SJSA1 (cell line): ENCODE measurements at places on chromosomes 6 and 20. TPM values are rescaled to one million over a fixed set of nuclear protein-coding genes. Genes with fewer than 3 reads are reported as not detected.
A peak's percentile ranks its signal among the peaks of the same experiment; 100 is the strongest.

Gene DUSP15
- total RNA-seq = 1.5 and 3.4 TPM in 2 replicates

Gene SLC22A16
- total RNA-seq = not detected in 2 replicates

Gene SLC22A7
- total RNA-seq = not detected in 2 replicates

- DNase-seq = no peak
Measured at GRCh38 chr6:150857945-150858308, 7.6 kb upstream of the MTHFD1L start.

GRCh38 chr20:41587956-41588355, 30.2 kb downstream of the CHD6 start:
- DNase-seq = no peak

- no peak for DNase-seq
Measured at GRCh38 chr6:28980137-28980851, 24.8 kb downstream of the ZNF311 start.

GRCh38 chr20:23222531-23223200, 127.9 kb upstream of the NXT1 start:
- DNase-seq = no peak

DNA sequence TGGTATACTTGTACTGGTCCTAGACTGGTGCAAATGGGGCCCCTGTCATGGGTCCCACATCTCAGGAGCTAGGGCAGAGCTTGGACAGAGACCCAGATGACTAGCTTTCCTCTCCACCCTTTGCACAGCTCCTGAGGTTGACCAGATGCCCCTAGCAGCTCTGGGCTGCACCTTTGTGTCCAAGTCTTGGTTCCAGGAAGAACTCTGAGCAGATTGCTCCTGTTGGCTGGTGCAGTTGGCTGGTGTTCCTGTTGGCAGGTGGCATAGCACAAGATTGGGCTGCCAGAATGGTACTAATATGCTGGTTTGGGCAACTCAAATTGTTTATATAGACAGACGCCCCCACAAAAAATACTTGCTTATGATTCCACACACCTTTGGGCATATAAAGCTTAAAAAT, 89.4 kb upstream of the EZR start:
- no peak for DNase-seq

DNA sequence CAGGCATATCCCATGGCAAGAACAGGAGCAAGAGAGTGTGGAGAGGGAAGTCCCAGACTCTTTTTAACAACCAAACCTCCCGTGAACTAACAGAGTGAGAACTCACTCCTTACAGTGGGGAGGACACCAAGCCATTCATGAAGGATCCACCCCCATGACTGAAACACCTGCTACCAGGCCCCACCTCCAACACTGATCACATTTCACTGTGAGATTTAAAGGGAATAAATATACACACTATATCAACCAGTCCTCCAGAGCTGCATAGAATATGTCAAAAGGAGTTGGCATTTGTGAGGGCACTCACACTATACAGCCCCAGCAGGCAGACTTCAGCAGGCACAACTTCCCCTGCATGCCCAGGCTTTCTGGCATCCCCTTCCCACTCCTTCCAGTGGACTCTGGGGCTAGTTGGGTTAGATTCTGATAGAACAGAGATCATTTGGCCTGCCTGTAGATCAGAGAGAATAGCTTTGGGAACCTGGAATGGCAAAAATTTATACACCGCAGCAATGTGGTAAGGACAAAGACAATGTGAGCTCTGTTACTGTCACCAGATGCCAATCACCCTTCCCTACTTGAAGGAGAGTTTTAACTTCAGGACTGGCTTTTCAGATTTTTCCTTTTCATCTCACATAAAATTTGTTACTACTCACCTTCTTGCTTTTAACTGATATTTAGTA, 25.2 kb upstream of the TENT5A start:
- DNase-seq = no peak

- DNase-seq = peak; percentile 68
Measured at GRCh38 chr6:105346052-105346451, 56.8 kb downstream of the PREP start.

Gene DEF6
- 0.05 TPM in 1 of 2 replicates, not detected in the other for total RNA-seq

Gene FOXA2
- total RNA-seq = 12.8 and 14.0 TPM in 2 replicates

Gene HLA-DQB2
- not detected in 2 replicates for total RNA-seq

Gene VSX1
- not detected in 2 replicates for total RNA-seq

Gene TMEM200A
- 6.4 and 12.3 TPM in 2 replicates for total RNA-seq

Gene HLA-F
- total RNA-seq = 137 and 176 TPM in 2 replicates

GRCh38 chr20:9660236-9660868, 146.0 kb downstream of the LAMP5 start:
- DNase-seq = peak; percentile 4

Gene NCR2
- total RNA-seq = not detected in 2 replicates

Gene OCSTAMP
- total RNA-seq = not detected in 2 replicates

DNA sequence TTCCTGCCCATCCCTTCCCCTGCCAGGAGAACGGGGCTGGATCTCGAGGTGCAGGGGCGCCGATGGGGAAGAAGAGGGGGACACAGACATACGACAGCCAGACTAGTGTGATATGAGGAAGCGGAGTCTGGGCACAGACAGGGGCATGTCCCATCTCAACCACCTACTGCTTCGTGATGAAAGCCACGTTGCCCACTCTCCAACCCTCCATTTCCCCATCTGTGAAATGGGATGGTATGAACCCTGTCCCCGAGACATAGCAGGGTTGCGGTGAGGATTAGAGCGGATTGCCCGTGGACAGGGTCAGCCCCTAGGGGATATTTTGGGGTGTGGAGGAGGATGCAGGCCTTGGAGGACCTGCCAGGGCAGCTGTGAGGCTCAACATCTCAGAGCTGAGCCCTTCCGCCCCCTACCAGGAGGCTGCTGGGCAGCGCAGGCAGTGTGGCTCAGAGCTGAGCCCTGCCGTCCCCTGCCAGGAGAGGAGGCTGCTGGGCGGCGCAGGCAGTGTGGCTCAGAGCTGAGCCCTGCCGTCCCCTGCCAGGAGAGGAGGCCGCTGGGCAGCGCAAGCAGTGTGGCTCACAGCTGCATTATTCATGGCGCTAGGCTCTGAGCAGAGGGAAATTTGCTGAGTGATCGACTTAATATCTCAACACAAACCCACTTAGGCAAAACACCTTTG, 71.7 kb downstream of the GRM4 start:
- no peak for DNase-seq

DNA sequence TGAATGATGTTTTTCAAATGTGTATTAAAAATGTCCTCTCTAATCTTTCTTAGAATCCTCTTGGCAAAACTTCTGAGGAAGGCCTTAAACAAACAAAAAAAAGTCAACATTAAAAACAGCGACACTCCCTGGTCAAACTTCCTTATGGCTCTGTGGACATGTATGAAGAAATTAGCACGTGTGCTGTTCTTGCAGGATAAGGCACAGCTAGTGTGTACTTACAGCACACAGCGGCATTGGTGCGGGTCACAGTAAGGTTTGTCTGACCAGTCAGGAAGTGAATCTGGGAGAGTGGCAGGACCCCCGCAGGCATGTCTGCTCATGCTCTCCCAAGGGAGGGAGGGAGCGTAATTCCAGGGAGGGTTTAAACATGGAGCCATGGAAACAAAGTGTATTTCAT, 38.8 kb downstream of the SLC22A1 start:
- DNase-seq = no peak

DNA sequence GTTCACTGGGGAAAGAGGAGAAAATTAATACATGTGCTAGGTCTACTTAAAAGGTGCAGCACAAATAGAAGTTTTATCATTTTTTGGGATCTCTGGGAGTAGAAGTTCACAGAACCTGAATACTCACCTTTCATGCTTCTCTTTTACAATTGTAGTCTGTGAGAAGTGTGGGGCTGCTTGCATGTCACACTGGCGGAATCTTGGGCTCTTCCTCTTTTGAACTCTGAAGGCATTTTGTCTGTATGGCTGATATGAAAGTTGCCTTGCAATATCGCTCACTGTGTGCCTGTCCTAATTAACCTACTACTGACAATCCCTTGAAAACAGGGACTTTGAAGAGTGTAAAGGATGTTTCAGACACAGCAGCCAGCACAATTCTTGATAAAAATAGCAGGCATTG, 65.9 kb upstream of the CLDN20 start:
- no peak for DNase-seq

Gene ACSS2
- total RNA-seq = 26.1 and 27.0 TPM in 2 replicates

- no peak for DNase-seq
Measured at GRCh38 chr6:111258615-111259088, 171.3 kb downstream of the SLC16A10 start.

GRCh38 chr6:5811997-5812396, 194.7 kb downstream of the NRN1 start:
- no peak for DNase-seq

GRCh38 chr6:112300896-112301295, 46.2 kb upstream of the RFPL4B start:
- DNase-seq = no peak

Gene HRH3
- not detected in 2 replicates for total RNA-seq

Gene FOXC1
- 16.0 and 21.0 TPM in 2 replicates for total RNA-seq

GRCh38 chr6:132490024-132490423, 22.9 kb downstream of the STX7 start:
- no peak for DNase-seq

DNA sequence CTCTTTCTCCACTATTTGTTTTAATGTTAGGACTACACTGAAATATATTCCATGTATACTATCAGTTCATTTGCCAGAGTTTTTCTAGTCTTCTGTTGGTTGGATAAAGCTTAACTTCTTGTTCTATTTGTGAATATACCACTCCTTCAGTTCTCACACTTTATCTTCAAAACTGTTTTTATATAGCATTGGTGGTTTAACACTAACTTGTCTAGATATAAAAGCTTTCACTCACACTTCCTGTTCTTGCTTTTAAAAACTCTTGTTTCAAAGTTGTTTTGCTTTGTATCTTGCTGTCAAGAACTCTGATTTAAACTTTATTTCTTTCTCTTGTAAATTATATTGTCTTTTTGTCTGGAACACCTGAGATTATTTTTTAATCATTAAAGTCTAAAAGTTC, 226.8 kb upstream of the TENT5A start:
- no peak for DNase-seq

DNA sequence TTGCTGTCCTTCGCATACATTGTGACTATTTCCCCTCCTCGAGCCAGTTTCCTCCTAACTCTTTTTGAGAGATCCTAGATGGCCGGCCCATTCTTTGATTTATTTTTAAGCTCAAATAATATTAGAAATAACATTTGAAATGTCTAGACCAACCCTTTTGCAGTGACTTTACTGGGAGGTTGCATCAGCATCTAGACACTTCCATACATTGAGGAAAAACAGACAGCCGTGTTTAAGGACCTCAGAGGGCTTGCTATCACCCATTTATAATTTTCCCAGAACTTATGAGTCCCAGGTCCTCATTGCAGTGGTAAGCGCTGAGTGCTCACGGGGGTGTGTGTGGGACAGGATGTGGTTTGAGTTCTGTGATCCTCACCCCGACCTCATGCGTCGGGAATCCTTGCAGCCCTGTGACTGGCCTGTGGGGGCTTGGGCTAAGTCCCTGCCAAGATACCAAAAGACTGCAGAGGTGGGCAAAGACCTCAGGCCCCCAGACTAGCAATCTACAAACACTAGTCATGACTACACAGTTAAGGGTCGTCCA, at the start of gene GPX5:
Gene GPX5 (plus strand): TSS at position 386 of the 544 bp plus-strand sequence. CDS start 133 bp downstream, at position 519.
- no peak for DNase-seq

DNA sequence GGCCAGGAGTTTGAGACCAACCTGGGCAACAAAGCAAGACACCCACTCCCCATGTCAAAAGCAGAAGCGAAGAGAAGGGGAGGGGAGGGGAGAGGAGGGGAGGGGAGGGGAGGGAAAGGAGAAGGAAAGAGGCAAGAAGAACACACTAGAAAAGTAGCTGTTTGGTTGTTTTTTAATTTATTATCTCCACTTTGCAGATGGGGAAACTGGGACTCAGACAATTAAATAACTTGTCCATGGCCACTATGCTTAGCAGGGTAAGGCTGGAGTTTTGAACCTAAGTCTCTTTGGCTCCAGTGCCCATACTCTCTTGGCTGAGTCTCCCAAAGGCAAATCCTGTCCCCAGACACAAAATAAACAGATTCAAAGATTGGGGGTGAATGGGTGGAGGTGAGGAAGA, 12.4 kb upstream of the GHRH start:
- DNase-seq = no peak

DNA sequence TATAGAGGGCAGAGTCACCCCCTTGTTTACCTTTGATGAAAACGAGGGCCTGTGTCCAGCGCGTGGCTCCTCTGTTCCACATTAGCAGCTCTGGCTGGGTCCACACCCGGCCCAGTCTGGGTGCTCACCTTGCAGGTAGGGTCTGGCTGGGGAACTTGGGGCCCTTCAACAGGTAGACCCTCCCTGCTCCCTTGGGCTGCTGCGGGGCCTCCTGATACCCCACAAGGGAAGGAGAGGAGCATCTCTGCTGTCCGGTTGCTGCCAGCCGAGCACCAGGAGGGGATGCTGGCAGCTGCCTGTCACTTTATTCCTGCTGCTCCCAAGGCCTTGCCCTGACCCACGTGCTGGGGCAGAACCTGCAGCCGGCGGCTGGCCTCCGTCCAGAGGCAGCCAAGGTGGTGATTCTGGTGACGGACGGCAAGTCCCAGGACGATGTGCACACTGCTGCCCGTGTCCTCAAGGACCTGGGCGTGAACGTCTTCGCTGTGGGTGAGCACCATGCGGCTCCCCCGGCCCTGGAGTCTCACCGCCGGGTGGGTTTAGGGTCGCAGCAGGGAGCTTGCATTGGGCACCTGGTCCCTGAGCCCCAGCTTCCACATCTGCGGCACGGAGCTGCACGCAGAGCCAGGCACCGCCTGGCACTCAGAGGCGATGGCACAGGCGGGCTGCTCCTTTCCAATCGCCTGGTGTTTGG, 15.4 kb downstream of the COL20A1 start:
- no peak for DNase-seq

DNA sequence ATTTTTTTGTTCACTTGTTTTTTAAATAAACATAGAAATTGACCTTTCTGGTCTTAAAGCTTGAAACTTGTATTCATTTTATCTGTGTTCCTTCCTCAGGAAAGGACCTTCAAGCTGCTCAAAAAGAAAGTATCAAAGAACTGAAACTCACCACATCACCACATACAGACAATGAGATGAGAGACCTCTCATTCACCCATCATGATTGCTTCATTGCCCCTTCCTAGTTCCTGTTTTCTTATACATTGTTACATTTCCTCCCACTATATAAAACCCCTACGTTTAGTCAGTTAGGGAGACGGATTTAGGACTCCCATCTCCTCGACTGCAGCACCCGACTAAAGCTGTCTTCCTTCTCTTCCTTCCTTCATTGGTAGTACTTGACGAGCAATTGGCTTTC, 180.5 kb upstream of the OPRM1 start:
- no peak for DNase-seq

DNA sequence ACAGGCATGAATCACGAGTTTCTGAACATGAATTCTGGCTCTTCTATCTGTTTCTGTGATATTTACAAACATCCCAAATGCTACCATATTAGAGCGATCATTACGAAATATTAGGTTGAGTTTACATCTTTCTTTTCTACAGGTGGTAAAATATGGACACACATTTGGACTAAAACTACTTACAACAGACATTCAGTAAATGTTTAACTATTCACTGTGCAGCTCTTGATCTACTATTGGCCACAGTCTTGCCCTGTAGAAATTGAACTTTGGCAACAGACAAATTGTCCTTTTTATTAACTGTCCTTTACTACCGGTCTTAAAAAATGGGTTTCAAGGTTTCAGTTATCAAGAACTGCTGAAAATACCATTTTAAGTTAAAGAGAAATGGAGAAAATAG, 26.5 kb upstream of the MTRF1L start:
- no peak for DNase-seq

GRCh38 chr6:108622641-108623298, 62.1 kb downstream of the FOXO3 start:
- peak; percentile 67 for DNase-seq
